Activated CD8-positive, alpha-beta memory T cell treated with anti-CD3 and anti-CD28 coated beads, Interleukin-2, amount 10 ng/mL, durations not matched to agents 7 days and 5 days (primary cell): ENCODE measurements at places on chromosomes 6 and 20.

DNA sequence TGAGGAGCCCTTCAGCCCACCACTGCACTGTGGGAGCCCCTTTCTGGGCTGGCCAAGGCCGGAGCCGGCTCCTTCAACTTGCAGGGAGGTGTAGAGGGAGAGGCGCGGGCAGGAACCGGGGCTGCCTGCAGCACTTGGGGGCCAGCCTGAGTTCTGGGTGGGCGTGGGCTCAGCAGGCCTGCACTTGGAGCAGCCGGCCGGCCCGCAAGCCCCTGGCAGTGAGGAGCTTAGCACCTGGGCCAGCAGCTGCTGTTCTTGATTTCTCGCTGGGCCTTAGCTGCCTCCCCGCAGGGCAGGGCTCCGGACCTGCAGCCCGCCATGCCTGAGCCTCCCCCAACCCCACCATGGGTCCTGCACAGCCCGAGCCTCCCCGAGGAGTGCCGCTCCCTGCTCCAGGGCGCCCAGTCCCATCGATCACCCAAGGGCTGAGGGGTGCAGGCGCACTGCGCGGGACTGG is 101.7 kb upstream of the ADGRB3 start:
- no peak for DNase-seq

DNA sequence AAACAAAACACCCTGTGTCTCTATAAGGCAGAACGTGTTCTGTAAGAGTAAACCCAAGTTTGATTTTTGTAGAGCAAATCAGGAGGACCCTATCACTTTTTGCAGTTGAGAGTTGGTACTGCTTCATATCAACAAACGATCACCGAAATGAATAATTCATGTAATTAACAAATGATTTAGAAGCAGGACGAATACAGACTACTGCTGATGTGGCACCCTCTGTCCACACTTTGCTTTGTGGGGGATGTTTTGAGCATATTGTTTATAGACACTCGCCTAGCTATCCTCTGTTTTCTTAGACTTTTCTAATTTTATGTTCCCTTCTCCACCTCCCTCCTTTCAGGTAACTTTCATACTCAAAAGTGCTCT is 1.5 kb downstream of the CD2AP start:
- no peak for DNase-seq

GRCh38 chr6:35057449-35058357 is 83.4 kb downstream of the TCP11 start:
- no peak for DNase-seq

GRCh38 chr6:117498159-117498558 is 15.7 kb downstream of the DCBLD1 start:
- no peak for DNase-seq

DNA sequence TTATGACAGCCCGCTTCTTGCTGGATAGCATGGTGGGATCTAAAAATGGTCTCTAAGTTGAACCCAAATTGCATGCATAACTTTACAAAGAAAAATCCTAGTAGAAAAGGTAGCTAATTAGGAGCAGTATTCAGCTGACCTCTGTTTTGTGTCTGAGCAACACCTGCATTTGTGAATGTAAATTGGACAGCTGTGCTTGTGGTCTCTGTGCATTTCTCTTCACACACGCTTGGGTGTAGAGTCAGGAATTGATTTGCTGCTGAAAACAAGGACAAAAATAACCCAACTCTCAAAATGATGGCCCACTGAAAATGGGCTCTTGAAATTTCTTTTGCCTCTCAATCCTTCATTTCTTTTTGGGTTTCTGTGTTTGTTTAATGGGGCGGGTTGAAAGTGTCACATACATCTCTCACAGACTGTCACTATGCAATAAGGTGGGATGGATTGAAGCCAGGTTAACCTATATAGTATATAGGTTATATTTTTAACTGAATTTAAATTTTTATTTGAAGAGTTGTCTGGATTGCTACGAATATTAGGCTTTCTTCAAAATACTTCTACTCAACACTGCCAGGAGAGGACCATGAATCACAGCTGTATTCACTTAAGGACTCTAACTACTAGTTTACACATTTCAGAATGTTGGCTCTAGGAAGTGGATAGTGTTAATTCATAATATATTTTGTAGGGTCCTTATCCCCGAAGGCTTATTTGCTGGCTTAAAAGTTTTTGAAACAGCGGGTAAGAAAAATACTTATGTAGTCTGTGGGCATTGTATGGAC is 46.5 kb downstream of the SOBP start:
- DNase-seq, result no peak

GRCh38 chr20:22532598-22532997 is 51.8 kb downstream of the FOXA2 start:
- no peak for DNase-seq

DNA sequence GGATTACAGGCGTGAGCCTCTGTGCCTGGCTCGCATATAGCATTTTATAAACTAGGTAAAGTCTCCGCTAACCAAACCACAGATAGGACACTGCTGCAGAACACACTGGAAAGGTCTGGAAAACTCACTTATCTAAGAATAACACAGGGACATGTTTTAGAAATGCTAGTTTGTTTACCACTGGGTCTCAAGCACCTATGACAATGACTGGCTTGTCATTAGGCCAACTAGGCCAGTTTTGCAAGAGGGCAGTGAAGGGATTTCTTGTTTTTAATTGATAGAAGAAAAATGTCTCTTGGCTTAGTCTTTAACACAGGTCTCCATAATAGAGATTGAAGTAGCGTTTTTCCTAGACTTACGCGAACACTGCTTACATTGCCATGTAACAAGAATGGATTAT is 201.4 kb downstream of the TMEM242 start:
- no peak for DNase-seq

- DNase-seq, result peak; percentile 53
Measured at GRCh38 chr6:53360093-53360912, 11.6 kb upstream of the ELOVL5 start.

DNA sequence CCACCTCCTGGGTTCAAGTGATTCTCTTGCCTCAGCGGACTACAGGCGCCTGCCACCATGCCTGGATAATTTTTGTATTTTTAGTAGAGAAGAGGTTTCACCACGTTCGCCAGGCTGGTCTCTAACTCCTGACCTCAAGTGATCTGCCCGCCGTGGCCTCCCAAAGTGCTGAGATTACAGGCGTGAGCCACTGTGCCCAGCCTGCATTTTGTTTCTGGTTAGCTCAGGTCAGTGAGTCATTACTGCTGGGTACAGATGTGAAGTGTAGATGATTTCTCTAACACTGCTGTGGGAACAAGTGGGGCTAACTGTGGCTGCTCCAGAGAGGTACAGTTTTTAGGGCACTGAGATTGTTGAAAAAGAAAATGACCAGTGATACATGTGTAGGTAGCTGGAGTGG is 188.6 kb downstream of the PRL start:
- DNase-seq, result no peak

DNA sequence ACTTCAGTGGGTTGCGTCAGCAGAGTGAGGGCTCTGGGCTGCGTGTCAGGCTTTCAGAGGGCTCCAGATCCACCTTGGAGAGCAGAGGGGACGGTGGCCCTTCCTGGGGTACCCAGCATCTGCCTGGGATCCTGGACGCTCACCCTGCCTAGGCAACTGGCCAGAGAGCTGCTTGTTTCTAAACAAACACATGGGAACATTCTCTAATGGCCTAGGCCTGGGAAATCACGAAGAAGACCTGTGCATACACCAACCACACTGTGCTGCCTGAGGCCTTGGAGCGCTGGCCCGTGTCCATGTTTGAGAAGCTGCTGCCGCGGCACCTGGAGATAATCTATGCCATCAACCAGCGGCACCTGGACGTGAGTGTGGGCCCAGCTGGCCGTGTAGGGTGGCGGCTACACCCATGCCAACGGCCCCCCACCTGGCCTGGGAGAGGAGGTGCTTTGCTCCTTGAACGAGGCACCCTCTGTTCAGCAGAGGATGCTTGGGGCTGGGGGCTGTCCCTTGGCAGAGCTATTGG is 32.2 kb downstream of the PYGB start:
- DNase-seq, result no peak
